ENCODE measurements at places on chromosomes 5 and 9.
A peak's percentile ranks its signal among the peaks of the same experiment; 100 is the strongest.

- DNase-seq = no peak
Measured at GRCh38 chr5:102596951-102597350, 98.2 kb upstream of the SLCO6A1 start.

- peak; percentile 6 for DNase-seq
Measured at GRCh38 chr5:21802869-21803490, 1050.2 kb downstream of the CDH12 start.

GRCh38 chr9:75451505-75451904 is 363.2 kb downstream of the OSTF1 start:
- no peak for DNase-seq

- no peak for DNase-seq
Measured at GRCh38 chr9:92657296-92658094, 12.4 kb downstream of the IPPK start.

GRCh38 chr9:110146373-110146772 is 61.6 kb downstream of the C9orf152 start:
- no peak for DNase-seq

Measured in SK-N-SH (cell line).